CD4-positive, CD25-positive, alpha-beta regulatory T cell (primary cell): ENCODE measurements at places on chromosomes 2 and 18. TPM values are rescaled to one million over a fixed set of nuclear protein-coding genes. Genes with fewer than 3 reads are reported as not detected.

The AOX1 gene
- not detected for total RNA-seq

The CAPN13 gene
- total RNA-seq, result not detected

The DBI gene
- total RNA-seq, result 49.9 TPM

The SLC19A3 gene
- not detected for total RNA-seq

GRCh38 chr2:135980434-135981079 is 4.9 kb downstream of the DARS1 start:
- H3K27me3 ChIP-seq, result no peaks in the 10 kb centered on the region
- DNase-seq, result no peak
- peaks cover 48% of the 10 kb centered on the region for H3K4me1 ChIP-seq
- H3K36me3 ChIP-seq, result peaks cover 32% of the 10 kb centered on the region
- peak overlapping the region; percentile 31 for H3K27ac ChIP-seq
- no peak overlapping the region for H3K4me3 ChIP-seq

GRCh38 chr2:95008306-95008705 is 17.2 kb upstream of the MAL start:
- no peak overlapping the region for H3K4me3 ChIP-seq
- no peak overlapping the region for H3K27ac ChIP-seq
- H3K4me1 ChIP-seq, result no peaks in the 10 kb centered on the region
- H3K27me3 ChIP-seq, result no peaks in the 10 kb centered on the region
- no peaks in the 10 kb centered on the region for H3K36me3 ChIP-seq

GRCh38 chr2:189559579-189560272 is 20.9 kb downstream of the SLC40A1 start:
- no peak for DNase-seq
- H3K36me3 ChIP-seq, result no peaks in the 10 kb centered on the region

- peaks cover 39% of the 10 kb centered on the region for H3K36me3 ChIP-seq
- H3K27me3 ChIP-seq, result no peaks in the 10 kb centered on the region
- no peak overlapping the region for H3K4me3 ChIP-seq
- peak overlapping the region; percentile 74 for H3K27ac ChIP-seq
- peaks cover 50% of the 10 kb centered on the region for H3K4me1 ChIP-seq
Measured at GRCh38 chr2:28408764-28409599, 16.3 kb downstream of the FOSL2 start.

DNA sequence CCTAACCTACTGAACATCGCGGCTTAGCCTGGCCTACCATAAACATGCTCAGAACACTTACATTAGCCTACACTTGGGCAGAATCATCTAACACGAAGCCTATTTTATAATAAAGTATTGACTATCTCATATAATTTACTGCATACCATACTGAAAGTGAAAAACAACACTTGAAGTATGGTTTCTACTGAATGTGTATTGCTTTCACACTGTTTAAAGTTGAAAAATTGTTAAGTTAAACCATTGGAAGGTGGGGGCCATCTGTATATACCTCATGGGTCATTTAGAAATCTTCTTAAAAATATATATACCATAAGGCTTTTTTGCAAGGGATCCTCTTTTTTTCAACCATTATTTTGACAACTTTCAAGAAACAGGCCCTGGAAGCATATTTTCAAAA is 16.5 kb downstream of the RNF149 start:
- no peak overlapping the region for H3K4me3 ChIP-seq
- no peaks in the 10 kb centered on the region for H3K27me3 ChIP-seq
- no peak for DNase-seq
- H3K27ac ChIP-seq, result no peak overlapping the region
